Neural crest cell (in vitro differentiated cells): ENCODE measurements at places on chromosomes 13 and 19.

DNA sequence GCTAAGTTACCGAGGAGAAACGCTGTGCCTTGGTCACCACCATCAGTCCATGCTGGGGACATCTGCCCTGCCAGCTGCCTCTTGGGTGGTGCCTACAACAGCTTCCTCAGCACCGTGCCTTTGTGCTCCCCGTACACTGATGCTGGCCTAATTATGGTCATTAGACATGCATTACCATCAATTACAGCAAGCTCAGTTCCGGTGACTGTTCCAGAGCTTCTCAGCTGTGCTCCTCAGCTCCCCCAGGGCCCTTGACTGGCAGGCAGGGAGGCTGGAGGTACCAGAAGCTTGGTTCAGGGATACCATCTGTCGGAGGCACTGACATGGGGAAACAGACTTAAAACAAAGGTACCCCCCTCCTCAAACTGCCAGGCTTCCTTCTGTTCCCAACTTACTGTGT lies 40.2 kb downstream of the CILP2 start:
- no peak for DNase-seq

DNA sequence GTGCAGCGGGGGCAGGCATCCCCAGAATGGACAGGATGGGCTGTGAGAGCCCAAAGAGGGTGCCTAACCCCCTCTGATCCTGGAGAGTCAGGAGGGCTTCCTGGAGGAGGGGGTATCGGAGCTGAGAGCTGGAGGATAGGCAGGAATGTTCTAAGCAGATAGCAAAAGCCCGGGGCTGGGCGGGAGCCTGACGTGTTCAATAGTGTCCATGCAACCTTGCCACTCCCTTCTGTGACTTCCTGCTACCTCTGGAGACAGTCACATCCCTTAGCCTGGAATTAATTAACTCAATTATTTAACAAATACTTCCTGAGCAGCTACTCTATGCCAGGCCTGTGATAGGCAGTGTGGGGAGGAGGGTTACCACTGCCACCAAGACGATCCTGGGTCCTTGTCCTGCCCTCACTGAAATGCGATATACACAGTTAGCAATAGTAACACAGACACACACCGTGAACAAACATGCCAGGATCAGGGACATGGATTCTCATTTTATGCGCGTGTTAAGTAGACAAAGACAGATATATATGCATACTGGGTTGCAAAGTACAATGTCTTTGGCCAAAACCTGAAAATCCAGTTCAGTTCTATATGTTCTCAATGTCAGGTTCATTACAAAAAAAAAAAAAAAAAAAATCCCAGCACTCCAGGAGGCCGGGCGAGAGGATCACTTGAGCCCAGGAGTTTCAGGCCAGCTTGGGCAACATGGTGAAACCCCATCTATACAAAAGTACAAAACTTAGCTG lies 10.7 kb downstream of the AP2S1 start:
- DNase-seq, result no peak

- DNase-seq, result no peak
Observed at GRCh38 chr13:30268673-30269072, 38.7 kb downstream of the KATNAL1 start.

- no peak for DNase-seq
Observed at GRCh38 chr13:78105656-78106055, 187.0 kb upstream of the EDNRB start.

- no peak for DNase-seq
Observed at GRCh38 chr19:18999896-19000620, 33.3 kb downstream of the SUGP2 start.

DNA sequence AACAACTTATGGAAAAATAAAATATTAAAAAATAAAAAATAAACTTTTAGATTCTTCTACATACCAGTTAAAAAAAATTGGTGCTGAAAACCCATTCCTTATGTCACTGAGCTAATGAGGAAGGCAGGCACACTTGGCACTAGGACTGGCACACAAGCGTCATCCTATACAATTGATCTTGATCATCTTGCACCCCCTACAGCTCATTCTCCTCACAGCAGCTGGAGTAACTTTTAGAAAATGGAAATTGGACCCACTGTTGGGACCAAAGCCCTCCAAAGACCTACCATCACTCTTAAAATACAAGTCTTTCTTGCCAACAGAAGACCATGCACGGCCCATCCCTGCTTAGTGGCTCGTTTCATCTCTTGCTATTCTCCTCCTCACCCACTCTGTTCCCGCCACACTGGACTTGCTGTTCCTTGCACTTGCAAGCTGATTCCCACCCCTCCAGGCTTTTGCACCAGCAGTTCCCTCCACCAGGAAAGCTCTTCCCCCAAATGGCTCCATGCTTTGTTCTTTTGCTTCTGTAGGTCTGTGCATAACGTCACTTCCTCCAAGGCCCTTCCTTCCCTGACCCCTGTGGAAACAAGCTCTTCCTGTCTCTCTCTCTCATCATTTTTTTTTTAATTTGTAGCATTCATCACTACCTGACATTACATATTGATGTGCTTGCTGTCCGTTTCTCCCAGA lies 11.6 kb downstream of the CTU1 start:
- no peak for DNase-seq

DNA sequence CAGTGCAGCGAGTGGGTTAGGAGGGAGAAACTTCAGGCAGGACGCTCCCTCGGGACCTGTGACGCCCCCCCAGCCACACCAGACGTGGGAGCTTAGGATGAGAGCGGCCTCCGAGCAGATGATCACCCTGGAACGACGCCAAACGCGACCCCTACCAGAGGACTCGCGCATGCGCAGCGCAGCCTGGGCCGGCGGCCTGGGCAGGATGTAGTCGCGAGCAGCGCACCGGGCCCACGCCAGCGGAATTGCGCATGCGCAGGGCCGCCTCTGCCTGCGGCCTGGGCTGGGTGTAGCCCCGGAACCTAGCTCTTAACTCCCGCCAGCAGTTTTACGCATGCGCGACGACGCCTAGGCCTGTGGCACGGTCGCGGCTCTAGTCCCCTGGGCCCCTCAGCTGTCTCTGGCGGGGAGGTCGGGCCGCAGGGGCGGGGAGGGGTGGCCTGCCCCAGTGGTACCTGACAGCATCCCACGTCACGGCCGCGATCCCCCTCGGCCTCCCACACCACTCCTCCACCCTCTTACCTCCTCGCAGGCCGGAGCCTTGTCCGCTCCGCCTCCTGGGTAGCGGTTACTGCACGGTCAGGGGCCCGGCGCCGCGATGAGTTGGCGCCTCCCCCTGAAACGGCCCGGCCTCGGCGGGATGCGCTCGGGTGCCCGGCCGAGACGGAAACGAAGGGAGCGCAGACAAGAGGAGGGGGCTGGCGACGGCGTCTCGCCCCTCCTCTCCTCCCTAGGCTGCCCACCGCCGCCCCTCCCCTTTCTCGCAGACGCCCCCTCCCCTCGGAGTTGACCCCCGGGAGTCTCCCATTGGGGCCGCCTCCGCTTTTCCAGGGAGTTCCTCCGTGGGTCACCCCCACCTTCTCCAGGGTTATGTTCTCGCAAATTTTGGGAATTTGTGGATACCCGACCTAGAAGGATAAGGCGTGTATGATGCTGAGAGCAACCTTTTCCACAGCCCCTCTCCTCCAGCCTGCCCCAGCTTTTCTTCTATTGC lies at the start of gene RCBTB2:
Gene RCBTB2 (minus strand): TSS at position 575 of the 994 bp plus-strand sequence. CDS start 11,141 bp downstream, outside the sequence.
- peak; percentile 98 for DNase-seq

DNA sequence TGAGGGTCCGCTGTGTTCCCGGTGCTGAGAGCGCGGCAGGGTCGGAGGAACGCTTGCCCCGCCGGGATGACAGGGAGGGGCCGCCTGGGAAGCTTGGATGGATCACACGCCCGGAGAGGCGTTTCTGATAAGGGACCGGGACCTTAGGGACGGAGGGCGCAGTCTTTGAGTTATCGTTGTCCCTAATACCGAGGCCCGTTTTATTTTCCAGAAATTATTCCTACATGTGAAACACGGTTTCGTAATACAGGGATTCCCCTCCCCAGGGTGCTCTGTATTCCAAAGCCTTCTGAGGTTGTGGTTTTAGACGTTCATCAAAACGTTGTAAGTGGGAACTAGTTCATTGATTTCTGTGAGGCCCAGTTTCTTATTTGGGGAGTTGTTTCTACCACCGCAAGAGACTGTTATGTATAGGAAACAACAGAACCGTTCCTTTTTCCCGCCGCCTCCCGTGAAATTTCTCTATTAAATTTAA lies 752 bp downstream of the PDCD5 start:
- DNase-seq, result peak; percentile 9

- DNase-seq, result no peak
Observed at GRCh38 chr13:88068316-88068715, 397.1 kb downstream of the SLITRK5 start.

DNA sequence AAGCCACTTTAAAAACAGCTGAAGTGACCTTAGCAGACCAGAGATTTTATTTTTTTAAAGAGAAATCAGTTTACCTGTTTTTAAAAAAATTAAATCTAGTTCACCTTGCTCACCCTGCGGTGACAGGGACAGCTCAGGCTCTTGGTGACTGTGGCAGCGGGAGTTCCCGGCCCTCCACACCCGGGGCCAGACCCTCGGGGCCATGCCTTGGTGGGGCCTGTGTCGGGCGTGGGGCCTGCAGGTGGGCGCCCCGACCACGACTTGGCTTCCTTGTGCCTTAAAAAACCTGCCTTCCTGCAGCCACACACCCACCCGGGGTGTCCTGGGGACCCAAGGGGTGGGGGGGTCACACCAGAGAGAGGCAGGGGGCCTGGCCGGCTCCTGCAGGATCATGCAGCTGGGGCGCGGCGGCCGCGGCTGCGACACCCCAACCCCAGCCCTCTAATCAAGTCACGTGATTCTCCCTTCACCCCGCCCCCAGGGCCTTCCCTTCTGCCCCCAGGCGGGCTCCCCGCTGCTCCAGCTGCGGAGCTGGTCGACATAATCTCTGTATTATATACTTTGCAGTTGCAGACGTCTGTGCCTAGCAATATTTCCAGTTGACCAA lies 10.8 kb downstream of the PLPPR3 start:
- DNase-seq, result no peak

GRCh38 chr19:19873381-19873780 lies 7.7 kb downstream of the ZNF253 start:
- no peak for DNase-seq

- no peak for DNase-seq
Observed at GRCh38 chr13:29284726-29285125, 310.8 kb downstream of the SLC7A1 start.

DNA sequence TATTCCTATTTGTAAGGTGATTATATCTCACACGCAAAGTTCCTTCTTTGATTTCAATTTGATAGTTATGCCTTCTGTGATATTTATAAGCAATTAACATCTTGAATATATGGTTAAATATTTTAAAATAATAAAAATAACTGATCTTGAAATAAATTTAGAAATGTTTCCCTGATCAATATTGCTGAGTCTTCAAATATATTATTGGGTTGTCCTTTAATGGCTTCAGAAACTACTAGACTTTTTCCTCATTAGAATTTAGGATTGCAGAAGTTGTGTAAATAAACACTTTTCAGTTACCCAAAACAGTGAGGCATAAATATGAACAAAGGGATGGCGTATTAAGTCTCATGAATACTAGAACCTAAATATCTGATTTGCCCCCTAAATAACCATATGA lies 252.3 kb upstream of the PRR20A start:
- DNase-seq, result no peak

GRCh38 chr19:39506944-39507714 lies 7.8 kb upstream of the SELENOV start:
- DNase-seq, result peak; percentile 54

DNA sequence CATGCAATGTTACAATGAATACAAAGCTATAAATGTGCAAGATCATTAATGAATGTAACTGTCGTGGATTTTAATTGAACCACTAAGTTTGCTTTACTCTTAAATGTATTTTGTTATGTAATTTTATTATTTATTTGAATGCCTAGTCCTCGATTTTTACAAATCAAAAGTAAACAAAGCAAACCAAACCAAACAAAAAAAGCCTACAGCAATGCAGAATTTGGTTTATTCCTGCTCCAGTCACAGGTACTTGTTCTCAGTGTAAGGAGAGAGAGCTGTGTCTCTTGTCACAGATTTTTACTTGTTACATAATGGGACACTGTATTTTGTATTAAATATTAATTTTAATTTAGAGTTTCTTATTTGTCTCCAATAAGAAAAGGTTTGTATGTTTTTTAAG lies 584.3 kb upstream of the SLITRK6 start:
- DNase-seq, result no peak

- no peak for DNase-seq
Observed at GRCh38 chr13:70835371-70835770, 727.1 kb upstream of the KLHL1 start.

GRCh38 chr13:30675717-30676116 lies 58.0 kb downstream of the USPL1 start:
- DNase-seq, result no peak

DNA sequence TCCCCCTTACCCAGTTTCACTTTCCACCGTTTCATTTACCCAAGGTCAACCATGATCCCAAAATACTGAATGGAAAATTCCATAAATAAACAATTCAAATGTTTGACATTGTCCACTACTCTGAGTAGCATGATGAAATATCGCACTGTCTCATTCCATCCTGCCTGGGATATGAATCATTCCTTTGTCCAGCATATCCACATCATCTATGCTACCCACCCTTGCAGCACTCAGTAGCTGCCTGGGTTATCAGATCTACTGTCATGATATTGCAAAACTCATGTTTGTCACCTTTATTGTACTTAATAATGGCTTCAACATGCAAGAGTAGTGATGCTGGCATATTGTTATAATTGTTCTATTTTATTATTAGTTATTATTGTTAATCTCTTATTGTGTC lies 263.9 kb upstream of the NBEA start:
- no peak for DNase-seq

DNA sequence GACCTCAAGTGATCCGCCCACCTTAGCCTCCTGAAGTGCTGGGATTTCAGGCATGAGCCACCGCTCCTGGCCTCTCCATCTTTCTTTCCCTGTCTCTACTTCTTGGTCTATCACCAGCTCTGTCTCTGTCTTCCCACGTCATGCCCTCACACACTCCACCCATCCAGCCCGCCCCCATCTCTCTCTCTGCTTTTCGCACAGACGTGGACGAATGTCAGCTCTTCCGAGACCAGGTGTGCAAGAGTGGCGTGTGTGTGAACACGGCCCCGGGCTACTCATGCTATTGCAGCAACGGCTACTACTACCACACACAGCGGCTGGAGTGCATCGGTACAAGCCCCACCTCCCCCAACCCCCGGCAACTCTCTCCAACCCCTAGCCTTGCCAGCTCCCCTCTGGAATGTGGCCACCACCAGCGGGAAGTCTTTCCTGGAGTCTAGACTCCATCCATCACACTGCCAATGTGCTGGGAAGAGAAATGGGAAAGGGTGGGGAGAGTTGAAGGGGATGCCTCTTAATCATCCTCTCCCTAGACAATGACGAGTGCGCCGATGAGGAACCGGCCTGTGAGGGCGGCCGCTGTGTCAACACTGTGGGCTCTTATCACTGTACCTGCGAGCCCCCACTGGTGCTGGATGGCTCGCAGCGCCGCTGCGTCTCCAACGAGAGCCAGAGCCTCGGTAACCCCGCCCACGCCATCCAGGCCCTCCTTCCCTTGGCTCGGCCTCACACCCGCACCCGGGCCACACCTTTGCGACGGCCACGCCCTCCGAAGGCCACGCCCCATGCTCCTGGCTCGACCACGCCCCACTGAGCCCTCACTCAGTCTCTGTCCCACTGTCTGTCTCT lies 22.5 kb downstream of the LTBP4 start:
- no peak for DNase-seq
